ENCODE measurements at places on chromosomes 12 and 14.
A peak's percentile ranks its signal among the peaks of the same experiment; 100 is the strongest.

GRCh38 chr14:61110316-61111082, 129.5 kb downstream of the SLC38A6 start:
- no peak for DNase-seq

DNA sequence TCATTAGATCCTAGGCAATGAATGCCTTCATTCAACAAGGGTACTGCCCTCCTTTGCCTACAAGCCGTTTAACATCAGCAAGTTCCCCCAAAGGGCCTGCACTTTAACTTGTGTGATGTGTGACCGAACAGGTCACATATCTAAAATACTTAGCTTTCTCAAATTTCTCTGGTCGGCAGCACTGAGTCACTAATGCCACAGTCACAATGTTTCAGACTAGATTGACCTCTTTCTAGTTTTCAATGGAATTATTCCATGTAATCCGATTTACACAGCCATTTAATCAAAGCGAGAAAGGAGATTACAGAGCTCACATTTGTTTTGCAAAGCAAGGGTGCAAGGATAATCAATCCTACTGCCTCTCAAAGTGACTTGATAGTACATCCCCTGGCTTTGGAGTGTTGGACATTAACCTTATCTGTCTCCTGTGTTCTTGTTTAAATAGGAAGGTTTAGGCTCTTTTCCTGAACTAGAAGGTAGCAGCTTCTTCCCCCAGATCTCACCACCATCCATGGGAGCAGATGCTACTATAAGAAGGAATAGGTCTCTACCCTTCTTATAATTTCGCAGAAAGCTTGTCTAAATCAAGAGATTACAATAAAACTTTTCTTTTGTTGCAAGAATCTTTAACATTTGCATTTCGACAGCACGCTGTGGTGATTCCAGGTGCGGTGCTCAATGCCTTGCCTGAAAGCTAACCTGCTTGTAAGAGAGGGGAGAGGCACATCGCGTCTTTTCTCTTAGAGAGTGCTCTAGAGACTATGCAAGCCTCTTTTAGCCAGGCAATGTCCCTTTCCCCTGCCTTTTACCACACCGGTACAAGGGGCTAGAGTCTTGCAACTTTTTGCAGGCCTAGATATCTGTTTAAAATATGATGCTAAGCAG, 1.8 kb downstream of the KITLG start:
- no peak for DNase-seq

DNA sequence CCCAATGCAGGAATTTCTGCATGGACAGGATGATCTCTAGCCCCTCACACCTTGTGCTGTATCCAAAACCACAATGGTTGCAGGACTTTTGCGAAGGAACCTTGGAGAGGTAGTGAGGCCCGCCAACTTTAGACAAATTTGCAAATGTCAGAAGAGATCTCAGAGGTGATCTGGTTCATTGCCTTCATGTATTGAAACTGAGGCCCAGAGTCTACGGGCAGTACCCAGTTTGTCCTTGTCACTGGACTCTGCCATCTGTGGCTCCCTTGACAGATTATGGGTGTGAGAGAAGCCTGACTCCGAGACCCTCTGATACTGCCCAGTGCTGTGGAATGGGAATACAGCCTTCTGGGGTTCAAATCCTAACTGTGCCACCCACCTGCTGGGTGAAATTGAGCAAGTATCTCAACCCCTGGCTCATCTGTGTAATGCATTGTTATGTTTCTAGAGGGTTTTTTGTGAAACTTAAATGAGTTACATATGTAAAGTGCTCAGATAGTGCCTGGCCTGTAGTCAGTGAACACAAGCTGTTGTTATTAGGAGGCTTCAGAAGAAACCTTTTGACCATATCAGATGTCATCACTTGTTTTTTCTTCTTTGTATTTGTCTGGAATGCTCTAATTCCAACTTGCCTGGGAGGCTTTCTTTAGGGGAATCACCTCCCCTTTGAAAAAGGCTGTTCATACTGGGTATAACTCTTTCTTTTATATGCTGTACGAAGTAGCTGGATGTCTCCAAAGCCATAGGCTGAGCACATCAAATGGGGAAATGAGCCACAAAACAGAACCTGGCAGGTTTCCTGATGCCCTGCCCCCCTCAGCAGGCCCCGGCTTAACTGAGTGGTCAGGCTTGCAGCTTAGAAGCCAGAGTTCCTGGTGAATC, 71.4 kb upstream of the SRSF5 start:
- DNase-seq = no peak

DNA sequence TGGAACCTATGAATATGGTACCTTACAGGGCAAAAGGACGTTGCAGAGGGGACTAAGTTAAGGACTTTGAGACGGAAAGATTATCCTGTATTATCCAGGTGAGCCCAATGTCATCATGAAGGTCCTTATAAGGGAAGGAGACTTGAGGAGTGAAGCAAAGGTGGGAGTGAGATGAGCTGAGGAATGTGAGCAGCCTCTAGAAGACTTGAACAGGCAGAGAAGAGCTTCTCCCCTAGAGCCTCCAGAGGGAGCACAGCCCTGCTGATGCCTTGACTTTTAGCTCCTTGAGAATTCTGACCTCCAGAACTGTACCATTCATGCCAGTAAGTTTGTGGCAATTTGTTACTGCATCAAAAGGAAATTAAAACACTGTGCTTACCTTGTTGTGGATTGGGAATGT, 41.8 kb upstream of the DCD start:
- DNase-seq = no peak

- no peak for DNase-seq
Observed at GRCh38 chr14:100727873-100728240, 1.2 kb downstream of the DLK1 start.

DNA sequence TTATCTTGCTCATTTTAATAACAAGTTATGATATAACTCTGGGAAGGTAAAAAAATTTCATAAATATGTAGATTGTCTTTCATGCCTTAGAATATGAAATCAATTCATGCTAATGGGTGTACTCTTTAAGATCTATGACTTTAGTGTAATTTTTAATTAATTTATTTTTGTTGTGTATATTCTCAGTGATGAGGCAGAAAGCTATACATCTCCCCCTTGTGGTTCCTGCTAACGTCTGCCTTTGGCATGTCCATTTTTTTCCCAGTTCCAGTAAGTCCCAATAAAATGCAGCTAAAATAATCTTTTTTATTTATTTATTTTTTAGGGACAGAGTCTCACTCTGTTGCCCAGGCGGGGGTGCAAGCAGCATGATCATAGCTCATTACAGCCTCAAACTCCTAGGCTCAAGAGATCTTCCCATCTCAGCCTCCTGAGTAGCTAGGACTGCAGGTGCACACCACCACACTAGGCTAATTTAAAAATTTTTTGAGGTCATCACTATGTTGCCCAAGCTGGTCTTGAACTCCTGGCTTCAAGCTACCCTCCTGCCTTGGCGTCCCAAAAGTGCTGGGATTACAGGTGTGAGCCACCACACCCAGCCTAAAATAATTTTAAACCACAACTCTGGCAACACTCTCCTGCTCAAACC, 3.3 kb upstream of the CHURC1 start:
- peak; percentile 42 for DNase-seq

DNA sequence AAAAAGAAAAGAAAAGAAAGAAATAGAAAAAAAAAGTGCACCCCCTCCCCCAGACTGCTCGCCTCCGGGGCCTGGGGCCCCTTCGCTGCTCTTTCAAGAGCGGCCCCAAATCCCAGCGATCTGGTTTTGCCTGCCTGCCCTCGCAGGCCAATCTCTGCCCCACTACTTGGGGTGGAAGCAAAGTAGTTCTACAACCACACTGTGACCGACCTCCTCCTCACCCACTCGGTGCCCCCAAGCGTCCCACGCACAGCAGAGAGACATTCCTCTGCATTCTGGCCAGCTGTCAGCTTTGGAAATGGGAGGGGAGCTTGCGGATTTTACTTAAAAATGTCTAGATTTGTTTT, 2.4 kb upstream of the TBX3 start:
- DNase-seq = no peak

DNA sequence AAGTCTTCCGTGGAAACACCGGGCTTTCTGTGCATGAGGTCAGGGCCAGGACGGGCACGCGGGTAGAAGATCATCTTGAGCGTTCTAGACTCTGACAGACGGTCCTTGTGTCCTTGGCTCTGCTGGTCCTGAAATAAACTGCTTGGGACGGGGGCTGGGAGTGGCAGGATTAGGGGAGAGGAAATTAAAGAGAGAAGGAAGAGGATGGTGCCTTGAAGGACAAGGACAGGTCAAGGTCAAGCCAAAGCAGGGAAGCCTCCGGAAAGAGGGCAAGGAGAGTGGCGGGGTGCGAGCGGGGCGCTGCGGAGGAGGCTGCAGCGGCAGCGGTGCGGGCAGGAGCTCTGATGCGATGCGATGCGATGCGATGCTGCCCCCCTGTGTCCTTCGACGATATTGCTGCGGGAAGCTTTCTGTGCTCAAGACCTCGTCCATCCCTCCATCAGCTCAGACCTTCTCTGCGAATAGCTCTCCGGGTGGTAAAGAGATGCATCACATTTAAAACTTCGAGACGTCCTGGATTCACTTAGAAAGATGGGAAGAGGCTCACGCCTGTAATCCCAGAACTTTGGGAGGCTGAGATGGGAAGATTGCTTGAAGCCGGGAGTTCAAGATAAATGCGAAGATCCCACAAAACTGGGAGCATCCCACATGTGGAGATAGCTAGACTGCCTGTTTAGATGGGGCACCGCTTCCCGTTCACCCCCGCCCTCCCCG, 110.1 kb upstream of the TMEM132D start:
- peak; percentile 25 for DNase-seq

- DNase-seq = no peak
Observed at GRCh38 chr12:51077930-51078329, 5.5 kb downstream of the CSRNP2 start.

DNA sequence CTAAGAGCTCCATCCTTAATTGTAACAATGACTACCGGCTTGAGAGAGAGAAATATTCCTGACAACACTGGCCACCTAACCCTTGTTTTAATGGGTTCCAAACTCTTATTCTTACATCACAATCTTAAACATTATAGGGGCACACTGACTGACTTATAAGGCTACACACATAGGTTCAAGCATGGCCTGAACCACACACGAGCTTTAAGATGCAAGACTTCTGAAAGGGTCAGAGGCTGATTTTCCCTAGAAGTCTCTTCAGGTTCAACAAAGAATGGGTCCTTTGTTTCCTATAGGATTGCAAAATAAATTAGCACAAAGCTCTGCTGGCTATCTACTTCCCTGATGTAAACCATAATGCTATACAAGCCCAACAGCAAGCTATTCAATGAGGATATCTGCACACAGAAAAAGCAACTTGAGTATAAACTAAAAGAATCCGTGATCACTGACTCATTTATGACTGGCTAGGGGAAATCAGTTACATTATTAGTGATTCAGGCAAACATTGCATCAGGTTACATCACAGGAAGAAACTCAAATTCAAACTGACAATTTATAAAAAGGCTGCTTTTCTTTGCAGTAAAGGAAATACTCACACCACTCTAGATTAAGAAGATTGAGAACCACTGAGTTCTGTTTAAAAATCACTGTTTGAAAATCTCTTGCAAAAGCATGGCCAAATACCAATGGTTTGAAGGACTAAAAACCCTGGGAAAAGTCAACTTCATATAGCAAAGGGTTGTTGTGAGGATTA, 8.5 kb downstream of the BTG1 start:
- DNase-seq = peak; percentile 86

- peak; percentile 54 for DNase-seq
Observed at GRCh38 chr12:25959071-25959961, 834 bp downstream of the RASSF8 start.

DNA sequence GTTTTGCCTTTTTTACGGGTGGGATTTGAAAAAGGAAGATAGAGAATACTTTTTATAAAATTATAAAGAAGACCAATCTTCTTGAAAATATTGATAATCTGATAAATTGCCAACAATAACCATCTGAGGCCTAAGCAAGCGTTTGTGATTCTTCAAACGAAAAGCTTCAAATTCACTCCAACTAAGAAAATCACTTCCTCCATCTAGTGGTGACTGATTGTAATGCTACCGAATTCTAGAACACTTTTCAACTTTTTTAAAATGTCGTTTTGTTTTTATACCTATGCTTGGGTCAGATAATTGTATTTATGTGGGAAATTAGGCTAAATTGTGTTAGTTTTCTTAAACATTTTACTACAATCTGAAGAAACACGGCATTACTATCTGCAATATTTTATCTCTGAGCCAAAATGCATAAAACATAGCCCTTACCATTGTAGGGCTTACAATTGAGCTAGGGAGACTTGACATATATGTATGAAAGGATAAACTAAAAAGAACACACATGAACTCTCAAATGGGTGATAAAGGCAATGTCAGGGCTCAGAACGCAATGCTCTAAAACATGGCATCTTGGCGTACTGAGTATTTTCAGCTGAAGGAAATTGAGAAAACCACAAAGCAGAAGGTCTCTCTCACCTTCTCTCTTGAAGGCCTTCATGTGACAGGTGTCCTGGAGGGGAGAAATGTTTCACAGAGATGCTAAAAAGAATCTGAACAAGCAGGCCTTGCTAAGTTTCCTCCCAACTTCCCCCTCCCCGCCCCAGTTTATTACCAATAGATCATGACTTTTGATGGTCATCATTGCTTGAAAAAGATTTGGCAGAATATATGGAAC, 36.8 kb upstream of the G2E3 start:
- DNase-seq = peak; percentile 51

DNA sequence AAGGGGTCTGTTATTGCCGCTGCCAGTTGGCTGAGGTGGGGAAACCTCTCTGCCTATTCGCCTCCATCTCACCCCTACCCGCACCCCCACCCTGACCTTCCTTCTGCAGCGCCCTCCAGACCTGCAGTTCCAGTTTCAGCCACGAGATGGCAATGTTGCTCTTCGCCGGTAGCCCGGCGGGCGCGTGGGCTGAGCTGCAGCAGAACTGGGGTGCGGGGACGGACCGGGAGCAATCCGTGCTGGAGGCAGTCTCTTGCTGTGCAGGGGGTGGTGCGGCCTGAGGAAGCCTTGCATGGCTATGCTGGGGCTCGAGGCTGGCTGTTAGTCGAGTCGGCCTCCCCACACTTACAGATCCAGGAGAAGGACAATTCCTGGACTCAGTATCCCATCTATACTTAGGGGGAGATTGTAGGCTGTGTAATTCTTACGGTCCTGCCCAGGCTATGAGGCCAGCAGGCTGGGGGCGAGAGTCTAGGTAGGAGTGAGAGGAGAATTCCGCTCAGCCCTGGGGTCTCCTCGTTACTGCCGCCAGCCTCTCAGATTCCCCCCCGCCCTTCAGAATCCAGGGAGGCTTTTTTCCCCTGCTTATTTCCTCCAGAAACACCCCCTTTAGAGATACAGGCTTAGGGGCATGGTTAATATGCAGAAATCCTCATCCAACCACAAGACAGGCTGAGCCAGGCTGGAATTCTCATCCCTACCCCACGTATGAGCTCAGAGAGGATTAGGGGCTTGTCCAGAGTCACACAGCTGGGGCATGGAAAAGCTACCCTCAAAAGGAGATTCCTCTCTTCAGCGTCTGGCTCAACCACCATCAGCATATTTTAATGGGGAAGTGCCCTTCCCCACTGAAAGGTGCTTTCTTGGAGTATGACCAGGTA, 118.2 kb downstream of the AACS start:
- peak; percentile 76 for DNase-seq

- no peak for DNase-seq
Observed at GRCh38 chr12:127150479-127150878, 1116.5 kb upstream of the TMEM132C start.

GRCh38 chr12:63777340-63777739, 2.4 kb upstream of the RXYLT1 start:
- no peak for DNase-seq

GRCh38 chr14:68681256-68682011, 111.4 kb downstream of the ZFP36L1 start:
- DNase-seq = no peak

Data from LoVo (cell line).